ENCODE measurements at places on chromosomes 16 and 17.
A peak's percentile ranks its signal among the peaks of the same experiment; 100 is the strongest.

GRCh38 chr17:79740413-79740812 lies 9.7 kb downstream of the ENPP7 start:
- no peak for DNase-seq

DNA sequence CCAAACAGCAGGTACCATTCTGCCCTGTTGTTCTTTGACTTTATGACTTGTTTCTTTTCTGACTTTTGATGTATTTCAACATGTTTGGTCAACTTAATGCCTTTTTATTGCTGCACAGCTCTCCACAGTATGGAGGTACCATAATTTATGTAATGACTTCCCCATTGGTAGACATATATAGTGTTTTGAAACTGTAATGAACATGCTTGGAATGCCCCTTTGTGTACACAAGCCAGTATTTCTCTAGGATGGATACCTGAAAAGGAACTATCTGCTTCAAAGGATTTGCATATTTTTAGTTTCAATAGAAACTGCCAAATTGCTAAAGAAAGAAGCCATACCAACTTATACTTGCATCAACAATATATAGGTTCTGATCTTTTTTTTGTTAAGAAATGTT lies 66.1 kb downstream of the NOG start:
- DNase-seq: no peak

GRCh38 chr17:34377078-34377823 lies 14.2 kb upstream of the CCL1 start:
- DNase-seq: no peak

GRCh38 chr17:67119102-67119501 lies 74.7 kb downstream of the CACNG1 start:
- DNase-seq: no peak

- DNase-seq: peak; percentile 92
Measured at GRCh38 chr16:85350973-85351372, 238.7 kb upstream of the CIBAR2 start.

DNA sequence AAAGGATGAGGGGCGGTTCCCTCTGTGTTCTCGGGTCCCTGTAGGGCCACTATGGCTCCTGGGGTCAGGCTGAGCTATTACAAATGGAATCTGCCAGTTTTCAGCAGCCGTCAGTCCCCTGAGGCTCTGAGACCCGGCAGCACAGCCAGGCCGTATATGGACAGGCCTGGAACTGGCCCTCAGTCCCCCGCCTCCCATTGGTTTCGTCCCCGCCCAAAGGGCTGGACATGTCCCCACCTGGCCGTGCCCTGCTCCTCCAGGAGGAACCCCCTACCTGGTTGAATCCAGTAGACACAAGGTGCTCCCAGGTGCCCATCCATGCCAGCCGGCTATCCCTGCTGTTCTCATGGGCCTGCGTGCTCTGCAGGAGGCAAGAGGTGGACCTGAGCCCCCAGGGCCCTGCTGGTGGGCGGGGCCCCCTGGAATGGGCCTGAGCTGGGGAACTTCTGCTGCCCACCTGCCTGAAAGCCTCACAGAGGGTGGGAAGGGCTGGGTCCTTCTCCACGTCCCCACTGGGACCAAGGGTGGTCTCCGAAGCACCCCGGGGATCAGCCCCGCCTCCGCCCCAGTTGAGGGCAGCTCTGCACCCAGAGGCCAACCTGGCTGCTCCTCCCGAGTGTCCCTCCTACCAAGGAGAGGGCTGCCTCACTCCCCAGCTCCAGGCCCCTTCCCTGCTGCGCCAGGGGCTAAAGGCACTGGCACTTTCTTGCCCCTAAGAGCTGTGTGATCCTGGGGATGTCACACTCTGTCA lies 16.8 kb downstream of the VASN start:
- no peak for DNase-seq

DNA sequence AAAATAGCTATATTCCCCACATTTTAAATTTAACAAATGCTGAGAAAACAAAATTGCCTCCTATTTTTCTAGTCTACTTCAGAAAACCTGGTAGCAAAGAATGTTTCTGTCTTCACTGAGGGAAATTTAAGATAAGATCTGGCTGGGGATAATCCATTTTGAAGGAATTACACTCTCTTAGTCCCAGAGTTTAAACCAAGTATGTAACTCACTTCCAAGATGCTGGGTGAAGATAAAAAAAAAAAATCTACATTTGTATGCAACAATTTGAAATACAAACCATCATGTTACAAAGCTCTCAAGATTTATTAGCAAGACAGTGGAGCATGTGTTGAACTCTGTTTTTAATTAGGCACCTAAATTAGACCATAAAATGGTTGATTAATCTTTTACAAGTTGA lies 5.7 kb downstream of the HS3ST3B1 start:
- no peak for DNase-seq

DNA sequence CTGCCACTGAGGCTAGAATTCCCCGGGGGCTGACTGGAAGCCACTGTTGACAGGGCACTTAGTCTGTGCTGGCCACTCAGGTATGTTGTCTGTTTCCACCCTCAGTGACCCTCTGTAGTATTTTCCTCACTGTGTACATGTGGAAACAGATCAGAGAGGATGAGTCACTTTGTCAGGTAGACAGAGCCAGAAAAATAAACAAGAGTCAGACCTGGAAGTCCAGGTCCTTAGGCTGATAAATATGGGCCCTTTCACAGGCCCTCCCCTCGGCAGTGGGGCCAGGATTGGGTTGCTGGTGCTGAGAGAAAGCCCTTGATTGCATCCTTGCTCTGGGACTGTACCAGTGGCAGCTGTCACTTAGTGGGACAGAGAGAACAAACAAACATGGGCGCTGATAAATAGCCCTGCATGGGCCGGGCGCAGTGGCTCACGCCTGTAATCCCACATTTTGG lies 21.3 kb downstream of the PGS1 start:
- DNase-seq: no peak

- DNase-seq: no peak
Measured at GRCh38 chr16:85301231-85301630, 189.0 kb upstream of the CIBAR2 start.

DNA sequence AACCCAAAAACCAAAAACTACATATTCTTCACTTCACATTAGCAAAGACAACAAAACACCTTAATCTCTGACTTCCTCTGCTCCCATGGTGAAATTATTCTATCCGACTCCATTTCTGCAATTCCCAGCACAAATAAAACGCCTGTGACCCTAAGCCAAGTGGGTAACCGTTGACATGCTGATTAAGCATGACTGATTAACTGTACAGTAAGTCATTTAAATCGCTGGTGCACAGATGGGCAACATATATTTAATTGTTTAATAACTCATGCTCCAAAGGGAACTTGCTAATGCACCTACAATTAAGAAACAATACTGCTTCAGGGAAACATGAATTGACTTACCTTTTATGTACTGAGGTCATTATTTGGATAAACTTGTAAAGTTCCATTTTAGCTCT lies 436.7 kb downstream of the KIF2B start:
- DNase-seq: no peak

DNA sequence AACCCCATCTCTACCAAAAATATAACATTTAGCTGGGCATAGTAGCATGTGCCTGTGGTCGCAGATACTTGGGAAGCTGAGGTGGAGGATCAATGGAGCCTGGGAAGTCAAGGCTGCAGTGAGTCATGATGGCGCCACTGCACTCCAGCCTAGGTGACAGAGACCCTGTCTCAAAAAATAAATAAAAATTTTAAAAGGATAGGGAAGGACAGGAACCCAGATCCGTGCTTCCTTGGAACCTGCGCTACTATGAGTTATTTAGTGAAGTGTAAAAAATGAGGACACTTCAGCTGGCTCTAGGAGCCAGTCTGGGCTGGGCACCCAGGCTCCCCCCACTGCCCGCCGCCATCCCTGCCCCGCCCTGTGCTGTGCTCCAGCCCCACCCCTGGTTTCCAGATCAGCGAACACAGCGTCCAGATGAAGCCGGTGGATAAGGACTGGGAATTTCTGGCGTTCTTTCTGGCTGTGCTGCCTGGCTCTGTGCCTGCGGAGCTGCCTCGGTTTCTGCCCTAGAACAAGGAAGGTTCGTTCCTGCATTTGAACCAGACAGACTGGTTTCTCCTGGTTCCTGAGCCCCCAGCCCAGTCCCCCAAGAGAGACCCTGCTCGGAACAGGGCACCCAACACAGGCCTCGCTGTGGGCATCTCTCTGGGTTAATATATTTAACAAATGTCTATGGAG lies 18.5 kb downstream of the PLLP start:
- DNase-seq: peak; percentile 75

DNA sequence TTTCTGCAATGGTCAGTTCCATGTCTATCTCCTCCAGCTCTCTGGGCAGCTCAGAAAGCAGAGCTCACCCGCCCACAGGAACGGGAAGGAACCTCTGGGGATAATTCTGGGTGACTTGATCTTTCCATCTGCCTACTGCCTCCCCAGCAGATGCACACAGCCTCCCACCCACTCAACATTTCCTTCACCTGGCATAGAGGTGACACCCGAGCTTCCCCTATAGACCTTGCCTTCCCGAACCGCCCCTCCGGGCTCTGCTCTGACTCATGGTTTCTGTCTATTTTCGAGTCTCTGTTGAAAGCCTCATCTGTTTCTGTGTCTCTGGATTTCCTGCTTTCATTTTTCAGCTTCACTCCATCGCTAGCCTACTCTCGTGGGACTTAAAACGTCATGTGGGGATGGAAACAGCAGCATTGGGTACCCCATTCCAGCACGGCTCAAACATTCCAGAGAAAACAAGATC lies 11.4 kb downstream of the GGA3 start:
- DNase-seq: no peak

- peak; percentile 62 for DNase-seq
Measured at GRCh38 chr17:59365383-59365981, 34.0 kb downstream of the YPEL2 start.

DNA sequence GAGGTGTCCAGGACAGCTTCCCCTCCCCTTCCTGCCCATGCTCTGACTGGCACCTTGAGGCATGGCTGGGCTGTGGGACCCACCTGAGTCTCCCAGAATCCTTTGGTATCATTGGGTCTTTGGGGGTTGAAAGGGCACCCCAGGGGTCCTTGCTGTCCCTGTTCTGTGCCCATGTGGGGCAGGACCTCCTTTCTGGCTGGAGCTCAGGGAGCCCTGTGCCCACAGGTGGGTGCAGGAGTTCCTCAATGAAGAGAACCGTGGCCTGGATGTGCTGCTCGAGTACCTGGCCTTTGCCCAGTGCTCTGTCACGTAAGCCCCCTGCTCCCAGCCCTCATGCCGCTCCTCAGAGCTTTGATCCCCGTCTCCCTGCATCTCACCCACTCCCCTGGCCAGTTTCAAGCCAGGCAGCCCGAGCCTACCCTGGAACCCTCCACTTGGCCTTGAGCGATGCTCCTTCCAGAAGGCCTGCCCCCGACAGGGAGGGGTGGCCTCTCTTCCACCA lies 11.8 kb downstream of the FMNL1 start:
- no peak for DNase-seq

DNA sequence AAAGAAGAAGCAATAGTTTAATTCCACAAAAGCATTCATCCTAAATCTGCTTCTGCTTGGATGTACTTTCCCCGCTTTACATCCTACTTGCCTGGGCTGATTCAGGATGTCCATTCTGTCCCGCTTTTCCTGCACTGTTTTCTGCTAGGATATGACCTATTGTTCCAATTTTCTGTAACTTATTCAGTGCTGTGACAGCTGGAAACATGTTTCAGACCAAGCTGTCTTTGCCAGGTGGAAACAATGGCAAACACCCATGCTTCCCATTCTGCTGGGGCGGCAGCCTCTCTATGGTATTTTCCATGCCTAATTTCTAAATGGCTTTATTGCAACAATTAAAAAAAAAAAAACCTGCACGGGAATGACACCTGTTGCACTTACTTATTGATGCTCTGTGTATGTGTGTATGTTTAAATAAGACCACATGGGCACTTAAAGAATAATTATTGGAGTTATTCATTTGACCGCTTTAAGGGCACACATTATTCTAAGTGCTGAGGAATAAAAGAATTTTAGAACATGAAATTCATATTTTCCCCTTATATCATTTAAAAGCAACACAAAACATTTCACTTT lies 21.0 kb downstream of the COQ7 start:
- DNase-seq: no peak

DNA sequence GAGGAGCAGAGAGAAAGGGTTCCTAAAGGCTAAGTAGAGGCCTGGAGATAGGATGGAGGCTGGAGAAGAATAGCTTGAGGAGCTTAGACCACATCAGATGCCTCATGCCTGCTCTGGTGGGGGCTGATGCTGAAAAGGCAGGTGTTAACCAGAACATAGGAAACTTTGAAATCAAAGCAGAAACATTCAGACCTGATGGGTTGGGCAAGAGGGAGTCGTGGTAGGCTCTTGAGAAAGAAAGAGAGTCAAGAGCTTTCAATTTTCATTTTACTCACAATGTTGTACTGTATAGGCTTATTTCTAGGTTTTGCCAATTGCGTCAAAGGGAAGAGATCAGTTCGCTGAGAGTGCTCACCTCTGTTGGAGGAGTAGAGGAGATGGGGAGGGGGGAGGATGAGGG lies 406.6 kb upstream of the SALL1 start:
- no peak for DNase-seq

DNA sequence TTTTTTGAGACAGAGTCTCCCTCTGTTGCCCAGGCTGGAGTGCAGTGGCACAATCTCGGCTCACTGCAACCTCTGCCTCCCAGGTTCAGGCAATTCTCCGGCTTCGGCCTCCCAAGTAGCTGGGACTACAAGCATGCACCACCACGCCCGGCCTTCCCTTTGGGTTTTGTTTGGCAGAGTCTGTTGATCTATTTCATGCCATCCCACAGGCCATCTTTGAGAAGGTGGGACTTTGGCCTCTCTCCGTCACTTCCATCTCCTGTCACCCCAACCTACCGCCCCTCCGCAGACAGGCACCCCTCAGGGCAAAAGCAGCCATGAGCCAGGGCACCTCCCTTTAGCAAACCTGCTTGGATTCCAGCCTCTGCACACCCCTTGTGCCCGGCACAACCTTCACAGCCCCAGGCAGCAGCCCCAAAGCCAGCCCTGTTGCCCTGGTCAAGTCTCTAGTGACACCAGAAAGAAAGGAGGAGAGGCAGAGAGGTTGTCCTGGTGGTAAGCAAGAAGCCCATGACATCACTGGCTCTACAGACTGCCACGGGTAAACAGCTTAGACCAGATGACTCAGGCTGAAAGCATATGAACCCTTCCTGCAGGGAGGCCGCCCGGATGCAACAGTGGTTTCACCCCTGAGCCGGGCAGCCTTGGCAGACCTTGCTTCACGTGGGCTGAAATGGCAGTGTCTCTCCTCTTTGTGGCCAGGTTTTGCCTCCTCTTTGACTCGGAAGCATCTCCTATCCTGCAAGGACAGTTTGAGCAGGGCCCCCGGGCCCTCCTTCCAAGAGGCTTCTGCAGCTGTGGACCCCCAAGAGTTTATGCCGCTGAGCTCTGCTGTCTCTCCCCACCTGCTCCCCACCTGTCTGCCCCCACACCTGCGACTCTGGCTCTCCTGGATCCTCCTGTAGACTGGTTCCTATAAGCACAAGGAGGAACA lies 8.1 kb upstream of the TIMP2 start:
- DNase-seq: no peak

- DNase-seq: no peak
Measured at GRCh38 chr17:27403480-27404005, 52.7 kb upstream of the KSR1 start.

- DNase-seq: no peak
Measured at GRCh38 chr16:66440271-66440802, 13.2 kb downstream of the BEAN1 start.

- DNase-seq: no peak
Measured at GRCh38 chr17:2897605-2898004, 101.4 kb downstream of the RAP1GAP2 start.

- no peak for DNase-seq
Measured at GRCh38 chr16:56019274-56019673, 144.1 kb upstream of the CES5A start.

Measured in midbrain (tissue), 1 donor.